ENCODE measurements at places on chromosomes 13 and 19.

DNA sequence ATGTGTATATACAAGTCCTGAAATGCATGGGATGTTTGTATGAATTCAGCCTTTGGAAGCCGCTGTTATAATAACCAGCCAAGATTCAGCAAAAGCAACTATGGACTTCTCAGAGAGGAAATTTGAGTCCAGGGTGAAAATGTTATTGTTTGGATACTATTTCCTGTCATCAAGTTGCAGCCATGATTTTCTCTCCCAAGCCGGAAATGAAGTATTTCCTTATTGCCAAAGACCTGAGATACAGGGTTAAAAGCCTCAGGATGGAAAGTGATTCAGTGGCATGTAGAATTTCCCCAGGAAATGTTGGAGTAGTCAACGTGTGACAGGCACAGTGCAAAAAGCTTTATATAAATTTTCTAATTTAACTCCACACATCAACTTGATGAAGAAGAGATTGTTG is 133.9 kb downstream of the IRS2 start:
- no peak for DNase-seq

DNA sequence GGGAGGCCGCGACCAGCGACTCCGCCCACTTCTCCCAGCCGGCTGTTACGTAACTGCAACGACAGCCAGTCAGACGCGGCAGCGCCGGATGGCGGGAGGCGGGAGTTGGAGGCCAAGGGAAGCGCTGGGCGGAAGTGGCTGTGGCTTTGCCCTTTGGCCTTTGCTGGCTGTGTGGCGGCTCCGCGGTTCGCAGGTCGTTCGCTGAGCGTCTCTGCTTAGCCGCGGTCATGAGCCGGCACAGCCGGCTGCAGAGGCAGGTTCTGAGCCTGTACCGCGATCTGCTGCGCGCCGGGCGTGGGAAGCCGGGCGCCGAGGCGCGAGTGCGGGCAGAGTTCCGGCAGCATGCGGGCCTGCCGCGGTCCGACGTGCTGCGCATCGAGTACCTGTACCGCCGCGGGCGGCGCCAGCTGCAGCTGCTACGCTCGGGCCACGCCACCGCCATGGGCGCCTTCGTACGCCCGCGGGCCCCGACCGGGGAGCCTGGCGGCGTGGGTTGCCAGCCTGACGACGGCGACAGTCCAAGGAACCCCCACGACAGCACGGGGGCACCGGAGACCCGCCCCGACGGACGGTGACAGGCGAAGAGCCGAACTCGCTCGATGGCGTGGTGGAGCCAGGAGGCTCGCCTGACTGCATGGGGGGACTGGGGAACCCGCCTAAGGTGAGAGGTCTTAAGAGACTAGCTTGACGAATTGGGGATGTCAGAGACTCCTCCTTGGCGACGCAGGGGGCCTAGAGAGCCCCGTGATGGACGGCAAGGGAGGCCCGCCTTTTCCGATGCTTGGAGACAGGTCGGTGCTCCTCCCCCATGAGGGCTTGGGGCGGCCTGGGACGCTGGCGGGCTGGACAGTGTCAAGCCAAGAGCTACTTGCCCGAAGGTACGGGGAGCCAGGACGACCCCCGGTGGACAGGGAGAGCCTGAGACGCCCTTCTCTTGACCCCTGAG is at the start of gene SDHAF1:
TSS of gene SDHAF1 (plus strand) at position 141 of the 946 bp plus-strand sequence. CDS start at position 228, 87 bp downstream.
- peak; percentile 89 for DNase-seq

- DNase-seq: no peak
These were observed 1262.4 kb upstream of the PCDH20 start for GRCh38 chr13:62678039-62678438.

DNA sequence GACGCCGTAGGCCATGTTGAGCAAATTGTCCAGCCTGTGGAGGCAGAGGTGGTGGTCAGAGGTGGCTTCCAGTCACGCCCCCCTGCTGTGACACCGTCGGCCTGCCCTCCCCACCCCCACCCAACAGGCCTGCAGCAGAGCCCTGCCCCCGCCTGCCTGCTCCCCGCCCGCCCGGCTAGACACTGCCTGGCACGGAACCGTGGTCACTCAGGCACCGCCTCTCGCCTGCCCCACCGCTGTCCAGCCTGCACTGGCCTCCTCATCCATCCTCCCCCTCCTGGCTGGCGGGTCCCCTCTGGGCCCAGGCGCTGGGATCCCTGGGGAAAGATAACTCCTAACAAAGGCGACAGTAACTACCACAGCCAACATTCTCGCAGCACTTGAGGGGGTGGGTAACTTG is 21.7 kb downstream of the PRKCSH start:
- DNase-seq: no peak

- no peak for DNase-seq
These were observed 44.3 kb downstream of the MTMR6 start for GRCh38 chr13:25242956-25243355.

GRCh38 chr13:77289851-77290250 is 37.0 kb downstream of the MYCBP2 start:
- no peak for DNase-seq

DNA sequence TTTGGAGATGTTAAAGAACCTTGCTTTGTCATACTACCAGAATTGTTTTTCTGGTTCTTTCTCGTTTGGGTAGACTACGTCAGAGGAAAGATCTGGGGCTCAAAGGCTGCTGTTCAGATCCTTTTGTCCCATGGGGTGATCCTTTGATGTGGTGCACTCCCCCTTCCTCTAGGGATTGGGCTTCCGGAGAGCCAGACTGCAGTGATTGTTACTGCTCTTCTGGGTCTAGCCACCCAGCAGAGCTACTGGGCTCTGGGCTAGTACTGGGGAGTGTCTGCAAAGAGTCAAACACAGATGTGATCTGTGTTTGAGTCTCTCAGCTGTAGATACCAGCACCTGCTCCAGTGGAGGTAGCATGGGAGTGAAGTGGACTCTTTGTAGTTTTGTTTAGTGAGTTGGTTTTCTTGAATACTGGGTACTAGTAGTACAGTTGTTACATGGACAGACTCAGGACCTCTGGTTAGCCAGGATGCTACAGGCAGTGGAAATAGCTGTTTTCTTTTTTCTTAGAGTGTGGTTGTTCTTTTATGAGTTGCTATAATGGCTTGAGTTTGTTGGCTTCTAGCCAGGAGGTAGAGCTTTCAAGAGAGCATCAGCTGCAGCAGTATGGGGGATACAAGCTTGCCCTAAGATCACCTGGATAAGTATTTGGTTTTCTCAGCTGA is 34.4 kb downstream of the DNAJC15 start:
- DNase-seq: no peak

GRCh38 chr13:34751044-34751443 is 191.0 kb upstream of the NBEA start:
- DNase-seq: no peak

- DNase-seq: no peak
These were observed 1.2 kb upstream of the NUP62 start for GRCh38 chr19:49930483-49931011.

DNA sequence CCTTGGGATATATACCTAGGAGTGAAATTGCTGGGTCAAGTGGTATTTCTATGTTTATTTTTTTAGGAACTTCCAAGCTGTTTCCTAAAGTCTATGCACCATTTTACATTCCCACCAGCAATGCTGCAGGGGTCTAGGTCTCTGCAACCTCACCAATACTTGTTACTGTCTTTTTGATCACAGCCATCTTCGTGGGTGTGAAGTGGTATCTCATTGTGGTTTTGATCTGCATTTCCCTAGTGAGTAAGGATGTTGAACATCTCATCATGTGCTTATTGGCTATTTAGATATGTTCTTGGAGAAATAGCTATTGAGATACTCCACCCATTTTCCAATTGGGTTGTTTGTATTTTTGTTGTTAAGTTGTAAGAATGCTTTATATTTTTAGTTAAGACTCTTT is 2.7 kb downstream of the OR10H2 start:
- no peak for DNase-seq

- no peak for DNase-seq
These were observed 77.3 kb upstream of the GPR183 start for GRCh38 chr13:99384468-99384867.

- DNase-seq: no peak
These were observed 1.2 kb downstream of the TBC1D17 start for GRCh38 chr19:49878744-49879070.

GRCh38 chr19:39745643-39746042 is 7.8 kb upstream of the CLC start:
- no peak for DNase-seq

GRCh38 chr19:4354897-4355296 is 11.5 kb downstream of the MPND start:
- no peak for DNase-seq

- no peak for DNase-seq
These were observed 7.8 kb upstream of the CACNG6 start for GRCh38 chr19:53983457-53984289.
